ENCODE measurements at places on chromosomes 12 and 14.

GRCh38 chr14:66085224-66085623 lies 400.9 kb upstream of the CCDC196 start:
- DNase-seq = no peak

GRCh38 chr14:79011091-79011919 lies 841.1 kb downstream of the NRXN3 start:
- DNase-seq = no peak

DNA sequence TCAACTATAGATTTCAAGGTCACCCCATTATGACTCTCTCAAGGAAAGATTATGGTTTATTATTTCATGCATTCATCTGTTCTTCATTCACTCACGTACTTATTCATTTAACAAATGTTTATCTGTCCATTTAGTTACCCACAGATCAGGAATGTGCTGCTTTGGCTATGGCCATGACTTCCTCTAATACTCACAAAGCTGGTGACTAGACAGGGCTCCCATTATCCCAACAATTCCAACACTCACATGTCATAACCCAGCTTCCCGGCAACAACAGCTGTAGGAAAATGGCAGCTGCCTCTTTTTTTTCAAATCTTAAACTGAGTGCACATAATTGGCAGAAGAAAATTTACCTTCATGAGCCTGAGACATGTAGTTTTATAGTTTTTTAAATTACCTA lies 190.8 kb upstream of the CCDC196 start:
- DNase-seq = no peak

GRCh38 chr12:52186118-52186840 lies 5.5 kb downstream of the KRT80 start:
- no peak for DNase-seq

DNA sequence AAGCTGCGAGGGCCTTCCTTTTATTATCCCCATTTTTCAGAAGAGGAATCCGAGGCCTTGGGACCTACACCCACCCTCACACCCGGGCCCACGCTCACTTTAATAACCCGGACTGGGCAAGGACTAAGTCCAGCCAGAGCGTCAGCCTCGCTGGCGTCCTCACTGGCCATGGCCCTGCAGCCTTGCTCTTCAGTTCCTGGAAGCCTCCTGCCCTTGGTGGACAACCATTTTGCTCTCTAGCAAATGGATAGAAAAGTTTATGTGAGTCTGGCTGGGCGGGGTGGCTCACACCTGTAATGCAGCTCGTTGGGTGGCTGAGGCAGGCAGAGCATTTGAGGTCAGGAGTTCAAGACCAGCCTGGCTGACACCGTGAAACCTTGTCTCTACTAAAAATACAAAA lies 9.8 kb downstream of the RTL1 start:
- DNase-seq = no peak

- DNase-seq = no peak
Measured at GRCh38 chr14:54348923-54349620, 47.7 kb upstream of the CDKN3 start.

DNA sequence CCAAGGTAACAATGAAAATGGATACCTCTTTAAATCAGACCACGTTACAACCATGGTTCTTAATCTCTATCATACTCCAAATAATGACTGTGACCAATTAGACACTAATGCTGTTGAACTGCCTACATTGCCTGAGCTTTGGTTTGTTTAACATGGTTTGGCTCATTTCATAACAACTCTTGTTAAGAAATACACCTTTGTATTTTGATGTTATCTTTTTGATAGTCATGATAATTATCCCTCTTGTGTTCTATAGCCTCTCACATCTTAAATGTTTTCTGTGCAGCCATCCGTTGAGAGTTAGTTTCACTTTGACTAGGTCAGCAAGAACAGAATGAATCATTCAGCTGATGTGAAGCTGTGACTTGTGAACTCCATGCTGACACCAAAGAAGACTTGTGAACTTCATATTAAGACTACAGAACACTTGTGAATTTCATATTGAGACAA lies 75.5 kb upstream of the RERGL start:
- DNase-seq = no peak

- no peak for DNase-seq
Measured at GRCh38 chr12:50218386-50218785, 51.2 kb upstream of the CERS5 start.

All from activated CD4-positive, alpha-beta T cell treated with anti-CD3 and anti-CD28 coated beads, Interleukin-2, amount 50 U/mL, for 48 hours (primary cell).